Osteocyte (in vitro differentiated cells): ENCODE measurements at places on chromosomes 13 and 19. TPM values are rescaled to one million over a fixed set of nuclear protein-coding genes. Genes with fewer than 3 reads are reported as not detected.

The ZNF383 gene
- 8.2 and 12.3 TPM in 2 replicates for total RNA-seq

The PEAK3 gene
- 0.44 and 0.51 TPM in 2 replicates for total RNA-seq

The NLRP5 gene
- not detected in 2 replicates for total RNA-seq

The RNF225 gene
- total RNA-seq = not detected in 2 replicates

The ZNF575 gene
- total RNA-seq = 6.5 and 6.9 TPM in 2 replicates
